ENCODE measurements at places on chromosomes 3 and 15.

DNA sequence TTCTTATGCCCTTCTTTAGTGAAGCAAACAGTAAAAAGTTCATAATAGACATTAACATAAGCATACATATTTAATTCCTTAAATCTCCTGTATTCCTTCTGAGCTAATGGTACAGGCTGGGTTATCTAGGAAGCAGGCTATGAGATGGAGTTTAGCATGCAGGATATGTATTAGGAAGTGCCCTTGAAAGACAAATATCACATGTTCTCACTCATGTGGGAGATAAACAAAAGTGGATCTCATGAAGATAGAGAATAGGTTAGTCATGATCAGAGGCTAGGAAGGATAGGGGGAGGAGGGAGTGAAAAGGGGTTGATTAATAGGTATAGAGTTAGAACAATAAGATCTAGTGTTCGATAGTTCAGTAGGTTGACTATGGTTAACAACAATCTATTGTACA lies 105.4 kb downstream of the CLASP2 start:
- no peak for DNase-seq

DNA sequence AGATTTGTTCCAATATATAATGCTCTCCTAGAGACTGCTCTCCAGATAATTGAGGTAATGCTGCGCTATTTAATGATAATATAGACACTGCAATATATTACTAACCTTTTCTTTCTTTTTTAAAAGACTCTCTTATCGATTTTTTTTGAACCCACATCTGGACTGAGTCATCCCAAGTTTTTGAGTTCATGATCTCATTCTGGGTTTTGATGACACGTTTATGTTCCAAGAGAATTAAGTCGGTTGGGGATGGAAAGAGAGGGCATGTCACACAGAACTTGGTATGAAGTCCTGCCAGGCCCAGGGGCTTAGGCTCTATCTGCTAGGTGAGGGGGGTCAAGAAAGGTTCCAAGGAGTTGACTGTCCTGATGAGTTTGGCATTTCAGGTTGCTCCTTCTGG lies 431.1 kb downstream of the MFSD1 start:
- no peak for DNase-seq

DNA sequence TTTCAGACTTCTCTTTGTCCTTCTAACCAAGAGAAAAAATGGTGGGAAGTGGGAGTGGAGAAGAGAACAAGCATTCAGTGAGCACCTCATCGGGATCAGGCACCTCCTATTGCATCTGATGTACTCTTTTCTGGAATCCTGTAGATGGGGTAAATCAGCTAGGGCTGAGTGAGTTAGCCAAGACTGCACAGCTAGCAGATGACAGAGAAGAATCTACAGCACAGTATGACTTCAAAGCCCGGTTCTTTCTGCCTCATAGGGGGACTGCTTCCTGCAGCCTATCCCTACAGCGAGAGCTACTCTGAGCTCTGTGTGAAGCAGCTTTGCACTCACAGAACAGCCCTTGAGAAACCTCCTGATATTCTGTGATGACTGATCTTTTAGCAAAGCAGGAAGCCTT lies 275.2 kb upstream of the MEIS2 start:
- DNase-seq, result no peak

DNA sequence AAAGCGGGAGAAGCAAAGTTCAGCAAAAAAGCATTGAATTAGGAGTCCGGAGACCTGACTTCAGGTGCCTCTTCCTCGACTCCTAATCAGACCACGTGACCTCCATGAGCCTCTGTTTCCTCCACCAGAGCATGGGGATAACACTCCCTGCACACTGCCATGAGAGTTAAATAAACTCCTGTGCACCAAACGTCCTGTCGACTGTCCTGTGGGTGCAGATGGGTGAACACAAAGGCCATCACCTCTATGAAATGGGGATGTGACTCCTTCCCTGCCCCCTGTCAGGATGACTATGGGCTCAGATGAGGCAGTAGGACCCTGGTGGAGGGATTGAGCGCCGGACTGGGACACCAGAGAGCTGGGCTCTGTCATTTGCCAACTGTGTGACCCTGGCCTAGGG lies 13.5 kb upstream of the TSPAN3 start:
- DNase-seq, result no peak

DNA sequence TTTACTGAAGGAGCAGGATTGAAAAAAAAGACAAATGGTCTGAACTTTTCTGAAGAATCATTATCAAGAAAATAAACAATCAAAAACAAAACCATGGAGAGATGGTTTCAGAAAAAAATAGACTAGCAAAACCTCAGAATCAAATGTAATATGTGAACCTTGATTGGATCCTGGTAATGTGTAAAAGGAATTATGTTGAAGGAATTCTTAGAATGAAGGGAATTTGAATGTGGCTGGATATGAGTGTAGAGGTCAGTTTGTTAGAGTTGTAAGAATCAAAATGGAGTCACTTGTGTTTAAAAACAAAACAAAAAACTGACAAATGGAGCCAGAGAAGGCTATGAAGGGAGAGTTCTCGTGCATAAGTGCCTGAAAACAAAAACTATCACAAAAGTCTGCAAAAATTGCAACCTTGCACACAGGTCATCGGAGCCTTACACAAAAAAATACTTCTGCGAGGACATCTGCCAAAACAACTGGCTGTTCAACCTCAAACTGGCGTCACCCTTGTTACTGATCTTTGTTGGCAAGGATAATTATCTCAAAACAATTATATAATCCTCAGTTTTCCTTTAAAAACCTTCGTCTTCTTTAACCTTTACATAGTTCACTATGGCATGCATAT lies 19.1 kb upstream of the ATP13A3 start:
- no peak for DNase-seq

DNA sequence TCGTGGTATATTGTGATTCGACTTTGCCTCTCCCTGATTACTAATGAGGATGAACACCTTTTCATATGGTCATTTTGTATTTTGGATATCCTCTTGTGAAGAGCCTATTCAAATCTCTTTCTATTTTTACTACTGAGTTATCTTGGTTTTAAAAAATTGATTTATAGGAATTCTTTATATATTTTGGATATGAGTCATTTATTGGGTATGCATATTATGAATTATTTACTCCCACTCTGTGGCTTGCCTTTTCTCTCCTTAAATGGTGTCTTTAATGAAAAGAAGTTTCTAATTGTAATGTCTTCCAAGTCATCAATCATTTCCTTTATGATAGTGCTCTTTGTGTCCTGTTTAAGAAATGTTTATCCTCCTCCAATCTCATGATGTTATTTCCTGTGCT lies 191.5 kb upstream of the DPH6 start:
- no peak for DNase-seq

DNA sequence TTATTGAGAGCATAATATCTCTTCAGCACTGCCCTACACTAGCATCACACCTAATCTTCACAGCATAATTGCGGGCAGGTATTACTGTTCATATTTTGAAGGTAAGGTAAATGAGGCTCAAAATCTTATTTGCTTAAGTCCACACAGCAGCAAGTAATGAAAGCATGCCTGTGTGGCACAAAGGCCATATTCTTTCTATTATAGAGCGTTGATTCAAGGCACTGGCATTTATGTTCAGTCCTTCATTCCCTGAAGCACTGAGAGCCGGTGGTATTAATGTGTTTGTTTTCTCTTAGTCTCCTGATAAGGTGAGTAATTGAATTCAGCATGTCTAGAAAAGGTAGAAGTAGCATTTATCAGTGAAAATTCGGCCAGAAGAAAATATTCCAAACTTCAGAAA lies 231.2 kb downstream of the BBX start:
- DNase-seq, result no peak

- no peak for DNase-seq
These were observed 115.5 kb downstream of the ADCY5 start for GRCh38 chr3:123333401-123333800.

GRCh38 chr3:11592445-11593298 lies 51.0 kb downstream of the VGLL4 start:
- no peak for DNase-seq

- DNase-seq, result no peak
These were observed 50.2 kb upstream of the SI start for GRCh38 chr3:165128544-165128943.

- DNase-seq, result no peak
These were observed 10.0 kb downstream of the SNTN start for GRCh38 chr3:63662500-63662899.

- no peak for DNase-seq
These were observed 1.4 kb downstream of the FOXP1 start for GRCh38 chr3:71582036-71582611.

- no peak for DNase-seq
These were observed 80.8 kb downstream of the RFTN1 start for GRCh38 chr3:16432714-16433113.

DNA sequence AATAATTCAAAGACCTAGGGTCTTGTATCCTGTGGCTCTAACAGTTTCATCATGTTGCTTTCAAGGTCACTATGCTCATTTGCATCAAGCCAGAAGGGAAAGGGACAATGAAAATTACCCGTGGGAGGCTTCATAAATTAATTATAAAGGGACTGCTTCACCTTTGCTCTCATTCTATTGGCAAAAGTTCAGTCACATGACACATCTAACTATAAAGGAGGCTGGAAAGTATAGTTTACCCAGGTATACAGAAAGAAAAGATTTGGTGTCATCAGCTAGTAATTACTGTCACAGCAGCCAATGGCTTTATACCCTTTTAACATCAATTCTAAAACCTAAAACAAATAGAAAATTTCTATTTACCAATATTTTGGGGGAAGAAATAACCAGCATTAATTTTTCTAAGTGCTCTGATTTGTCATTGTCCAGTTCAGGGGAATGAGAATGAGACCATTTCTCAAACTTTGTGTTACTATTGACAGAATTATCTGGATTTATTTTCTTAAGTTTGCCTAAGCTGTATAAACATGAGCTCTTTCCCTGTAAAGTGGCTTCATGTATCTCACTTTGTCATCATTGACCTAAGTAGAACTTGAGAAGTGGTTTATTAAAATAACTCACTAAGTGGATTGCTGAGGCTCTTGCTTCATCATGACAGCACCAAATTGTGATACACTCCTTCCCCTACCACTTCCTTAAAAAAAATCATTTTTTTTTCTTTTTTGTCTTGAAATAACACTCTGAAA lies 257.7 kb upstream of the PEX5L start:
- DNase-seq, result no peak

DNA sequence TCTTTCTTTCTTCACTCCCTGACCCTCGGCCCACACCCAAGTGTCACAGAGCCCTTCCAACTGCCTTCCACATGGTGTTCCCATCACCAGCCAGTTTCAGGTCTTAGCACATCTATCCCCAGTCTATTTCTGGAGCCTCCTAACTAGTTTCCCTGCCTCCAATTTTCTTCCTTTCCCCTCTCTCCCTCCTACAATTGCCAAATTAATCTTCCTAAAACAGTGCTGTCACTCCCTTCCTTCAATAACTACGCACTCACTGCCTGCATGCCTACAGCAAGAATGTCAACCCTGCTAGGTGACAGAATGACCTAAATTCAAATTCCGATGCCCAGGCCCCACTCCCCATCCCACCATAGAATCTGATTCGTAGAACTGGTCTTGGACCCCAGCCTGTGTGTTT lies 36.1 kb upstream of the CA12 start:
- no peak for DNase-seq

DNA sequence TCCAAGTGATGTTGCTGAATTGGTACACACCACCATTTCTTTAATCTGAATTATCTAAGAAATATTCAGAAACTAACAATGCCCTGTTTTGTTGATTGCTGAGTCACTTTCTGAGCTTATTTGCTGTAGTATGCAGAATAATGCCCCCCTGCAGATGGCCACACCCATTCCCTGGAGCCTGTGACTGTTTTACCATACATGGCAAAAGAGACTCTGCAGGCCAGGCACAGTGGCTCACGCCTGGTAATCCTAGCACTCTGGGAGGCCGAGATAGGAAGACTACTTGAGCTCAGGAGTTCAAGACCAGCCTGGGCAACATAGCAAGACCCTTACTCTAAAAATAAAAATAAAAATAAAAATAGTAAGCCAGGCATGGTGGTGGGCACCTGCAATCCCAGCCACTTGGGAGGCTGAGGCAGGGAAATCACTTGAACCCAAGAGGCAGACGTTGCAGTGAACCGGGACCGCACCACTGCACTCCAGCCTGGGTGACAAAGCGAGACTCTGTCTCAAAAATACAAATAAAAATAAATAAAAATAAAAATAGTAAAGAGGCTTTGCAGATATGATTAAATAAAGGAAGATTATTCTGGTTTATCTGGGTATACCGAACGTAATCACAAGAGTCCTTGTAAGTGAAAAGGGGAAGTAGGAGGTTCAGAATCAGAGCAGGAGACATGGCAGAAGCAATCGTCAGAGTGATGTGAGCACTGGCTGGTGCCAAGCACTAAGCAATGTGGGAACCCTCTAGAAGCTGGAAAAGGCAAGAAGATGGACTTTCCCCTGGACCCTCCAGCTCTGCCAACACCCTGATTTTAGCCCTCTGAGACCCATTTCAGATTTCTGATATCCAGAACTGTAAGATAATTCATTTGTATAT lies 19.0 kb downstream of the PCYT1A start:
- no peak for DNase-seq

- no peak for DNase-seq
These were observed 78.4 kb downstream of the SPSB4 start for GRCh38 chr3:141129541-141130011.

GRCh38 chr3:38376098-38376816 lies 29.7 kb downstream of the XYLB start:
- DNase-seq, result no peak

DNA sequence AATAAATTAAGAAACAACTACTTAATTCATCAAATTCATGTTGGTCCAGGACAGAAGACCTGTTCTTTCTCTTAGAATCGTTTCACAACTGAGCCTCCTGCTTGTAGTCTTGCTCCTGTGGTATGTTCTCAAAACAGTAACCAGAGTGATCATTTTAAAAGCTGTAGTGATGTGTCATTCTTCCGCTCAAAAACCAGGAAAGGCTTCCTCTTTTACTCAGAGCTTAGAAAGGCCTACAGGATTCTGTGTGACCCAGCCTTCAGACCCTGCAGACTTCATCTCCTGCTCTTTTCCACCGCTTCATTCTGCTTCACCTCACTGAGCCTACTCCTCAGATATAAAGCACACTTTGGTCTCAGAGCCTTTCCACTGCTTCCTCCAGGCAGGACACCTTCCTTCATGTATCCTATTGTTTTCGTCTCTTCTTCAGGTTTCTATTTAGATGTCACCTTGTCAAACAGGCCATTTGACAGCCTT lies 22.7 kb downstream of the ST6GAL1 start:
- no peak for DNase-seq

DNA sequence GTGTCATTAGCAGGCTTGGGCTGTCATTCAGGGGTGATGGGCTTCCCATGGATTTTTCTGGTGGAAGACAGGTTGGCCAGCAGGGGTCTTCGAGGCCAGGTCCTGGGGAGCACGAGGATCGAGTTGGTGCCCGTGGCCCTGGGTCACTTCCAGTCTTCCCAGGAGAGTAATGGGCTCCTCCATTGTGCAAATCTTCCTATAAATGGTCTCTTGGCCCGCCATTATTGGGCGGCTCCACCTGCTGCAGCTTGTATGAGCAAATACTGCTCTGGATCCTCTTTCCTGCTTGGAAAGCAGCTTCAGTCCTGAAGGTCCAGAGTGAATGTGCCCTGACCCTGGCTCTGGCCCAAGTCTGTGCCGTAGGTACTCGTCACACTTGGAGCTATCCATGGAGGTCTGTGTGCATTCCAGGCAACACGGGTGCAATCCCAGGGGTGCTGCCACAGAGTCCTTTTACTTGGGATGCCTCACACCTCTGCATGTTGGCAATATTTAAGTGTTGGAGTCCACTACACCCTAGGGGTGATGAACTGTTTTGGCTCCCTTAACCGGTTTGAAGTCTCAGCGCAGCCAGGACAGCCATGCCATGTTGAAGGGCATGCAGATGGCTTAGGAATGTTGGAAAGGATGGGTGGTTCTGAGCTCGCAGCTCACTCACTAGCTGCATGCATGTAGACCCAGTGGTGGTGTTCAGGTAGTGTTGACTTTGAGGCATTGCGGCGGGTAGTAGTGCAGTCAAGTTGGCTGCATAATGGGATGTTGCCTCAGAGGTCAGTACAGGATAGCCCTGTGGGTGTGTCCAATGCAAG lies 97.6 kb downstream of the SNRPN start:
- DNase-seq, result no peak
